Activated CD8-positive, alpha-beta memory T cell treated with anti-CD3 and anti-CD28 coated beads, Interleukin-2, amount 50 U/mL, for 48 hours (primary cell): ENCODE measurements at places on chromosomes 2 and 18.

GRCh38 chr2:132662732-132663131 lies 7.3 kb downstream of the LYPD1 start:
- DNase-seq: no peak

DNA sequence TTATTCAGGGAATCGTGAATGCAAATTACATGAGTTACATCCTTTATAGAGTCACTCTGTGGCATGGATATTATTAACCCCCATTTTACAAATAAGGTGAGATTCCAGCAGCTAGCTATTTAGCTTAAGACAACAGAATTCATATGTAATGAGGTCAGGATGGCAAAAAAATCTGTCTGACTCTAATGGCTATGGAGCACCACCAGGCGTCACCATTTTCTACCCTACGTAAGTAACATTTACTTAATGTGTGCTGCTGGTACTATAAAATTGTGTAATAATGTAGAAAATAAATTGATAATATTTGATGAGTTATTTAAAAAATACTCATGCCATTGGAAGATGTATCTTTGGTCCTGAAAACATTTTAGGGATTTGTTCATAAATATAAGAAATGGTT lies 2040.1 kb upstream of the LRRTM1 start:
- no peak for DNase-seq

DNA sequence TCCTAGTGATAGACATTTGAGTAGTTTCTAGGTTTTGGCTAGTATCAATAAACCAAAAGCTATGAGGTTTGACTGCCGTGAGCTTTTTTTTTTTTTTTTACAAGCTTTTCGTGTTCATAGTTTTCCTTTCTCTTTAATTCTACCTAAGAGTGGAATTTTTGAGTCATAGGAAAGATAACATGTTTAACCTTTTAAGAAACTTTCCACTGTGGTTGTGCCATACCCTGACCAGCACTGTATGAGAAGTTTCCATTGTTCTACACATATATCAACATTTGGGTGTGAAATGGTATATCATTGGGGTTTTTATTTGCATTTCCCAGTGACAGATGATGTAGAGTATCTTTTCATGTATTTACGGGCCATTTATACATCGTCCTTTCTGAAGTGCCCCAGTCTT lies 31.7 kb downstream of the UBE2F start:
- peak; percentile 36 for DNase-seq

GRCh38 chr2:106299696-106300095 lies 105.6 kb upstream of the UXS1 start:
- no peak for DNase-seq

- DNase-seq: no peak
Measured at GRCh38 chr18:60549338-60549960, 176.9 kb upstream of the MC4R start.

DNA sequence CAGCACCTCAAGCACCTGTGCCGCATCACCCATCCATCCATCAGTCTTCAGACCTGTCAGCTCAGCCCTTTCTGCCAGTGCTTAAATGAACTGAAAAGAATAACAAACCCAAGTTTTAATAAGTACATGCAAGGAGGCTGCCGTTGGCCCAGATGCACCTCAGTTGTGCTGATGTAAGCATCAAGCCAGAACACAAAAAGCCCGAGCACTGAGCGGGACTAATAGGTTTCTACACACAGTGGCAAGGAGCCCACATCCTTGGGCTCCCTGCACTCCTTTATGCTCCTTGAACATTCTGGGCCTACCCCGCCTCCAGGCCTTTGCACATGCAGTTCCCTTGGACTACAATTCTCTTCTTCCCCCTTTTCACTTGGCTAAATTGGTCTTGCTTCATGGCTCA lies 165.6 kb downstream of the ALK start:
- no peak for DNase-seq

DNA sequence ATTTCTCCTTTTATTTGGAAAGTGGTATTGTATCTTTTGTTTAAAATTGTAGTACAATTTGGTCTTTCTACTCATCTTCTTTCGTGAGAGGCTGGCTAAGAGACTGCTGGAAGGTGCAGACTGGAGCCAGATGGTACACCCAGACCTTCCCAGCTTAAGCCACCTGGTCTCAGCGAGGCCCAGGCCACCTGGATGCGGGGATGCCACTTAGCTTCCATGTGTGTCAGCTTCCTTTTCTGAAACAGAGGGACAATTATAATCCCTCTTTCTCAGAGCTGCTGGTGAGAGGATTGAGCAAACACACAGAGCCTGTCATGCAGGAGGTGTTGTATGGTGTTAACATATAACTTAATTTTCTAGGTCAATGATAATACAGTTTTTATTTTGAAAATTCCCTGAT lies 17.4 kb downstream of the FARP2 start:
- no peak for DNase-seq

DNA sequence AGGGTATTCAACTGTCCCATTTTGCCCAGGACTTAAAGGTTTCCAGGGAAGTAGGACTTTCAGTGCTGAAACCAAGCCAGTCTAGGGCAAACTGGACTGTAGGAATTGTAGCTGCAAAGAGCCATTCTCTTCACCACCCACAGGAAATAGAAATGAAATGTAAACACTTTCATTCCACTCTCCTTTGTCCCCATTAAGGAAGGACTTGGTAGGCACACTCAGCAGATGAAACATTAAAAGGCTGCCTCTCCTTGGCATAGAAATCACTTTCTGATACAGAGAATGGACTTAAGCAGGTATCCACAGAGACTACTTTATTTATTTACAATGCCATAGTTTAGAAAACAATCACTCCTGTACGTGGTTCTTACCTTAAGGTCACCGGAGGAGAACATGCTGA lies 102.9 kb upstream of the CCDC195 start:
- no peak for DNase-seq

DNA sequence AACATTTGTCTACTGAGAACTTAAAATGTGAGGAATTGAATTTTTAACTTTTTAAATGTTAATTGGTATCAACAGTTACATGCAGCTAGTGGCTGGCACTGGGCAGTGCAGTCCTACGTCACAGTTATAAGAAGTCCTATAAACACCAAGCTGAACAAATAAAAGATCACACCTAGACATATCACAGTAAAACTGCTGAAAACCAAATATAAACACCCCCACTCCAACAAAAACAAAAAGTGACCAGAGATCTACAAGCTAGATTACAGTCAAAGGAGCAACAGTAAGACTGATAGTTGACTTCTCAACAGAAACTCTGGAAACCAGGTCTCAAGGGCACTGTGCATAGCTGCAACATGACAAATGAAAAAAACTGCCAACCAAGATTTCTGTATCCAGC lies 19.4 kb downstream of the TLK1 start:
- no peak for DNase-seq

GRCh38 chr18:36454848-36455458 lies 157.4 kb downstream of the FHOD3 start:
- no peak for DNase-seq

- no peak for DNase-seq
Measured at GRCh38 chr2:167190053-167190452, 301.8 kb downstream of the XIRP2 start.

DNA sequence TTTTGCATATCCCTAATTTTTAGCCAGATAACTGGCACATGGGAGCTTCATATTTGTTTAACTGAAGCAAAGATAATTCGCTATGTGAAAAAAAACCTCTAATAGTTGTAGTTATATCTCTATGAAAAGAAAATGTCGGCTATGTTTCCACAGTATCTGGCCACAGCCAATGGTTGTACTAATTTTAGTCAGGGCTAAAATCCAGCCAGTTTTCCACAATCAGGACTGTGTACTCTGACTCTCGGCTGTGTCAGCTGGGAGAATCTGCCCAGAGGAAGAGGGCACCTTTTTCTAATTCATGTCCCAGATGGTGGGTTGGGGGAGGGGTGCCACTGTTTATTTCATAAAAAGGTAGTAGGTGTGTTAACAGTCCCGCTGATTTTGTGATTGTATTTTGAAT lies 38.8 kb downstream of the STRADB start:
- no peak for DNase-seq

DNA sequence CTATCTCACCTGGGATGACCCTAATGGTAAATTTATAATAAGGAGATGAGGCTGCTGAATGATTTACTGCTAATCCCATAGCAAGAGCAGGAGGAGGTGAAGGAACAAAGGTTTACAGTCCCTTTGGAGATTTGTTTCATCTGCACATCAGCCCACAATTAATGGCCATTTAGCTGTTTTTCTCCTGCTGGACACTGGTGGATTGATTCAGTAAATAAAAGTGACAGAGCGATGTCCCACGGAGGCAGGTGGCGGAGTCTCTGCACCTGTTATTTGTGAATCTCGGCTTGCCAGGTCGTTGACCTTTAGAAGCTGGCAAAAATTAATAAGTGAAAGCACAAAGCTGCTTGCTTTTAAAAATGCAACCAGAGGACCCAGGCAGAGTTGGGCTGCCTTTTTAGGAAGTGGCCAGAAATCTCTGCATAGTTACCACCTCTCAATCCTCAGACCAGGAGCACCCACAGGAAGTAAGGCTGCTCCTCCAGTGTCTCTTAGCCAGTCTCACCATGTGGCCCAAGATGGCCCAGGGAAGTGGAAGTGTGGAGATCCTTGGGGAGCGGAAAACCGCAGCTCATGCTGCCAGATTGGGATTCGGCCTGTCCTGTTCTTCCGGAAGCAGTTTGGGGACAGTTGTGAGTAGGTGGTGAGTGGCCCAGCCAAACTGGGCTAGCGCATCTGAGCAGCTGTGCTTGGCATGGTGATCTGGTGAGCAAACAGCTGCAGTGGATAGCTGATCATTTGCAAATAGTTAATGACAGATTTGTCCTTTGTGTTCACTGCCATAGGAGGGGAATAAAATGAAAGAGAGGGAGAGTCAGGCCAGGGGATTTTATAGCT lies 1005.7 kb upstream of the PIK3C3 start:
- no peak for DNase-seq

DNA sequence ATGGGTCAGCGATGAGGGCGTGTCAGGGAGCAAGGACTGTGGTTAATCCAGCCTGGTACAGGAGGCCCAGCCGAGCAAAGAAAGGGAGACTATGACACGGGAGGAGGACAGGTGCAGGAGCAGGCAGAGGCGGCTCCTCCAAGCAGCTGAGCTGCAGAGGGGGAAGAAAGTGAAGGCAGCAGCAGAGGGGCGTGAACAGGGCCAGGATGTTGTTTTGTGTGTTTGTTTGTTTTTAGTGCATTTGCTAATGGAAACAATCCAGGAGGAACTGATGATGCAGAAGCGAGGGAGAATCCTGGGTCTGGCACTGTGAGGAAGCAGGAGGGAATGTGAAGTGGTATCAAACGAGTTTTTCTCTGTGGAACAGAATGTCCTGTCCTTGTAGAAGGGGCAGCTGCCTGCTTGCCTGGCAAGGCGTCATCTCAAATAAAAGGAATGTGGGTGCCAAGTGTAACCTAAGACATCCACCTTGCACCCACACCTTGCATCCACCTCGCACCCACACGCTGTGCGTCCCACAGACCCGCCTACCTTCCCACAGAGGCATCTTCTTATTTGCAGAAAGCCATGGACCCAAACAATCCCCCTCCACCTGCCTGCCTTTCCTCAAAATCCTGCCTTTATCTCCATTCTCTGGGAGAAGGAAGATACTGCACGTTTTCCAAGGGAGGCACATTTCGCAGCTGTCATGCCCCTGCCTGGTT lies 134.8 kb downstream of the SH3BP4 start:
- DNase-seq: no peak

GRCh38 chr18:57649556-57650500 lies 28.2 kb upstream of the NARS1 start:
- no peak for DNase-seq

DNA sequence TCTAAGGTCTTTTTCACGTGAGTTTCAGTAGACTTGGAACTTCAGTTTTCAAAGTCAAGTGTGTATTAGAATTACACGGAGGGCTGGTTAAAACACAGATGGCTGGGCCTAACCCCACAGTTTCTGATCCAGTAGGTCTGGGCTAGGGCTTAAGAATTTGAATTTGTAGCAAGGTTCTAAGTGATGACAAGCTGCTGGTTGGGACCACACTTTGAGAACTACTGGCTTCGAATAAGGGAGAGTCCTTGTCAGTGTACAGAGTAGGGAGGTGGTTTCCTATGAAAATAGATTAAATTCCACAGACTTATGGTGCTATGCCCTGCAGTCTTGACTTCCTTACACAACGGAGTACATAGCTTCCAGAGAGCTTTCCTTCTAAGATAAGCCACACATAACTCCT lies 4.5 kb downstream of the RHOB start:
- DNase-seq: no peak

DNA sequence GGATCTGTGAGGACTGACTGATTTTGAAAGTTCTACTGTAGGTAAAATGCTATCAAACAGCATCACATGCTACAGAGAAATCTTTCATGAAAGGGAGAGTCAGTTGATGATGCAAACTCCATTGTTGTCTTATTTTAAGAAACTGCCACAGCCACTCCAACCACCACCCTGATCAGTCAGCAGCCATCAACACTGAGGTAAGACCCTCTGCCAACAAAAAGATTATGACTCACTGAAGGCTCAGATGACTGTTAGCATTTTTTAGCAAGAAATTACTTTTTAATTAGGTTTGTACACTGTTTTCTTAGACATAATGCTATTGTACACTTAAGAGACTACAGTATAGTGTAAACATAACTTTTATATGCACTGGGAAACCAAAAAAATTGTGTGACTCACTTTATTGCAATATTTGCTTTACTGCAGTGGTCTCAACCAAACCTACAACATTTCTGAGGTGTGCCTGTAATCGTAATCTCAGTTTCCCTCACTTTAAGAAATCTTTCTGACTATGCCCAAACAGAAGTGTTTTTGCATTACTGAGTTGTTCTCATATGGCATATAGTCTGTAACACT lies 42.8 kb downstream of the METTL8 start:
- no peak for DNase-seq

DNA sequence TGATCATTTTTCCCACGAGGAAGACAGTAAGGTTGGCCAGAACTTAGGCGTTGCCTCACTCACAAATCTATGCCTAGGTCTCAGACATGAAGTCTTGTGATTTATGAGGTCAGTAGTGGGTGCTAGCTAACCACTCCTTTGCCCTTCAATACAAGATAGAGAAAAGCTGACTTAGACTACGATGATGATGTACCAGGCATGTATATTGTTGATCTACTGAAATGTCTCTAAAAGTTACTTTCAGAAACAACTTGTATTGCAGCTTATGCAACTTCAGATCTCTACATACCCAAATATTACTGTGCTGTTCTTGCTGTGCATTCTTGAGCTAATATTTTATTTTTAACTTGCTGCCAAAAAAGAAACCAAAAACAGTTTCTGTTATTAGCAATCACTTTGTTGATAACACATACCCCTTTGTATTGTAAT lies 30.6 kb downstream of the MAPRE2 start:
- no peak for DNase-seq

DNA sequence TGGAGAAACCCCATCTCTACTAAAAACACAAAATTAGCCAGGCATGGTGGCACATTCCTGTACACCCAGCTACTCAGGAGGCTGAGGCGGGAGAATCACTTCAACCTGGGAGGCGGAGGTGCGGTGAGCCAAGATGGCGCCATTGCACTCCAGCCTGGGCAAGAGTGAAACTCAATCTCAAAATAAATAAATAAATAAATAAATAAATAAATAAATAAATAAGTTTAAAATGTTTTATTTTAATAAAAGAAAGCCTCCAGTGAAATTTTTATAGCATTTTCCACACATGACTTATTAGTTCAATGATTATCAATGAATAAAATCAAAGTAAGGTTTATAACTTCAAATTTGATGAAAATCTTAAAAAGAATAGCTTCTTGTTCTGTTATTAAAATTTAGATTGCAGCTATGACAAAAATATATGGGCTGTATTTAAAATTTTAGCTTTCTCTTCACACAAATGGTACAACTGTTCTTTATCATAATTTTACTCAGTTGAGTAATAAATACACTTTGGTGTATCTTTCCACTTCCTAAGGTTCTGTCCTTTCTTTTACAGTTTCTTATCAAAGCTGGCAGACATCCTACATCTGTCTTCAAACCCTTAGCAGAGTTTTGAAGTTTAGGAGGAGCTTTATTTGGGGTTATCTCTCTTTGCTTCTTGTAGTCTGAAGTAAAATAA lies 78.4 kb upstream of the ZSWIM2 start:
- no peak for DNase-seq
